Activated T-cell treated with anti-CD3 and anti-CD28 coated beads for 24 hours (primary cell): ENCODE measurements at places on chromosomes 4 and X.

- no peak for DNase-seq
Measured at GRCh38 chr4:74770226-74770910, 24.0 kb downstream of the BTC start.

GRCh38 chr4:74615411-74615810, 170.5 kb downstream of the AREG start:
- DNase-seq, result no peak

DNA sequence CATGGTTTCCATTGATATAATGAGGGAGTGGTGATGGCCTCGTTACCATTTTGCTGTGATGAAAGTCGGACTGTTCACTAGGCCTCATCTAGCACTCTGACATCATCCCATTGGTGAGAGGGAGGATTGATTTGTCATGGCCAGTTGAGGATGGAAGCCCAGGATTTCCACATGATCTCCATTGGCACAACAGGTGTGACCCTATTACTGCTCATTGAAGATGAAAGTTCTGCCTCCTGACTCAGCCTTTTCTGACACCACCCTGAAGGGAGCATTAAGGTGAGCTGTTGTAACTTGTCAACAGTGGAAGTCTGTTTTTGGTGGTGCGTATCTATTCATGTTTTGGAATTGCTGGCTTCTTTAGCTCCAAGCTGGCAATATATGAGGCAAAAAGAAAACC, 144.2 kb downstream of the PABPC4L start:
- DNase-seq, result no peak

GRCh38 chr4:14076776-14077175, 449.3 kb upstream of the BOD1L1 start:
- no peak for DNase-seq

- DNase-seq, result no peak
Measured at GRCh38 chr4:123379392-123379791, 17.2 kb upstream of the SPRY1 start.

DNA sequence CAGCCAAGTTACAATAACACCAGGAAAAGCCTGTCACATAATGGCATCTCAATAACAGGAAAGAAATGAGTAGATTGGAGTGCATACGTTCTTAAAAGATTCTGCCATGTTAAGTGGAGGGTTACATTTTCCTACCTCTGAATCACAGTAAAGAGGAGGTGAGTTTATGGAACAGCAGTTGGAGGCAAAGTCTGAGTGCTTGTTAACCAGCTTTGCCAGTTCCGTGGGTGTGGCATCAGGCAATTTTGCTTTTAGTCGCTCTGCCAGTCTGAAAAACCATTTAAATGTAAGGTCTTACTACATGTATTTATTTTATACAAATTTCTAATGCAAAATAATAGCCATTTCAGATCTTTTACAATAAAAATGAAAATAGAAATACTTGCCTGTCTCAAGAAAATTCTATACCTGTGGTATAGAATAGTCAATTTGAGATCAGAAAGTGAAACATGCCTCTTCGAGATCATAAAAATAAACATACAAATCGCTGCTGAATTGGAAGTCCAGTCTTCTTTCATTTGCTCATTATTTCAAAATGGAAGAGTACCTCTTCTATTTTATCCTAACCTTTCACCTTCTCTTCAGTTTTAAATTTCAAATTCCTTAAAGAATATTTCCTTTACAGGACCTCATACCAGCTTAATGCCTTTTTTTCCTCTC, 31.4 kb downstream of the GC start:
- no peak for DNase-seq

DNA sequence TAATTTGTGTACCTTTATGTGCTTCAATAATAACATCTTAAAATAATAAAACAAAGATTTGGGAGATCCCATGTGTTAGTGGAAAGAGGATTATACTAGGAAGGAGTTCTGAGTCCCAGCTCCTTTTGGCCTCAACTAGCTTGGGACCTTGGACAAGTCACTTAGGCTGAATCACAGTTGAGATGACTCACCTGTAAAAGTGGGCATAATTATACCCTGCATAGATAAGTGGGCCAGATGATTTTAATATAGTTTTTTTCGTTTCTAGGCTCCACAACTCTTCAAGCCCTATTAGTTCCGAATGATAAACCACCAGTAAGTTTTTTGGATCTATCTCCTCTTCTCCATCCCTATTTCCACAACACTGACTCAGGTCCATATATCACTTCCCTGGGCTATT, 131.8 kb downstream of the ENOX2 start:
- no peak for DNase-seq

GRCh38 chr4:62470020-62470419, 1269.9 kb downstream of the ADGRL3 start:
- no peak for DNase-seq

DNA sequence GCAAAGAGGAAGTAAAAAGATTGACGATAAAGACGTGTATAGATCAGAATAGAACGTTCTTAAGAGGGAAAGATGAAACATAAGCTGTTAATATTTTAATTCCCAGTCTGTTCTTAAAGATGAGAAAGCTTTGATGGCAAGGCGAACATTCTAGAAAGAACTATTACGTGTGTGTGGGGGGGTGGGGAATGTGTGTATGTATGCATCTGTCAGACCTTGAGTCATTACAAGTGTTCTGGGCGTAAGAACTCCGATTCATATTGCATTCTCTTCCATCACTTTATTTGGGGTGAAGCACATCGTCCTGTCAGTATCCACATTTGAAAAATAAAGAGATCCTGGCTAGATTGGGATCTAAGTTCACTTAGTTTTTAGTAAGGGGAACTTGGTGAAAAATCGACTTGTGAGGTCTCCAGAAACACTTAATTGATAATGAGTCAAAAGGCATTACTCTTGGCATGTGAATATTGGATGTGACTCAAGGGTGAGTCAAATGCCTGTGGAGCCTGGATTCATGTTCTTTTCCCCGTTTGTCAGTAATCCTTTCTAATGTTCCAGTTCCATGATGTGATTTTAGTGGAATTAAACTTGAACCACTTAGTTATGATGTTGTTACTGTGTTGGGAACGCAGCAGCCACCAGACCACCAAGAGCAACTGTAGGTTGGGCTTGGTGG, 3.1 kb downstream of the SMS start:
- DNase-seq, result no peak

DNA sequence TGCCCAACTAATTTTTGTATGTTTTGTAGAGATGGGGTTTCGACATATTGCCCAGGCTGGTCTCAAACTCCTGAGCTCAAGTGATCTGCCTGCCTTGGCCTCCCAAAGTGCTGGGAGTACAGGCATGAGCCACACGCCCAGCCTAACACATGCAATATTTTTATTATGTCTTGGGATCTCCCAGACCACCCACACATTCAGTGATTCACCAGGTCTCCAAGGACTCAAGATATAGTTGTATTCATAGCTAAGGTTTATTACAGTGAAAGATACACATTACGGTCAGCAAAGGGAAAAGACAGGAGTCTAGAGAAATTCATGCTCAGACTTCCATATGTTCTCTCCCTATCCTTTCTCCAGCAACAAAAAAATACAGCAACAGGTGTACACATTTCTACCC, 25.5 kb upstream of the FAM120C start:
- DNase-seq, result no peak

- no peak for DNase-seq
Measured at GRCh38 chrX:39841604-39842003, 256.2 kb downstream of the BCOR start.

- no peak for DNase-seq
Measured at GRCh38 chr4:122224348-122224747, 72.2 kb downstream of the BLTP1 start.

DNA sequence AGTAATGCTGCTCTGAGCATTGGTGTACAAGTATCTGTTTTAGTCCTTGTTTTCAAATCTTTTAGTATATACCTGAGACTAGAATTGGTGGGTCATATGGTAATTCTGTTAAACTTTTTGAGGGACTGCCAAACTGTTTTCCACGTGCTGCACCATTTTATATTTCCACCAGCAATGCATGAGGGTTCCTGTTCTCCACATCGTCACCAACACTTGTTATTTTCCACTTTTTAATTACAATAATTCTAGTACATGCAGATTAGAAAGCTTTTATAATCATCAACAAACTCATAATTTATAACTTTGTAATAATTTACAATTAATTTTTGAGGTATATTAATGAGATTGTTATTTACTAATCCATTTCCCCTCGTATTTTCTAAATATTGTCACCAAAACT, 79.4 kb downstream of the CEP135 start:
- DNase-seq, result no peak

GRCh38 chrX:68115371-68115770, 317.9 kb downstream of the OPHN1 start:
- no peak for DNase-seq

GRCh38 chr4:41396214-41396613, 139.5 kb downstream of the UCHL1 start:
- DNase-seq, result no peak

DNA sequence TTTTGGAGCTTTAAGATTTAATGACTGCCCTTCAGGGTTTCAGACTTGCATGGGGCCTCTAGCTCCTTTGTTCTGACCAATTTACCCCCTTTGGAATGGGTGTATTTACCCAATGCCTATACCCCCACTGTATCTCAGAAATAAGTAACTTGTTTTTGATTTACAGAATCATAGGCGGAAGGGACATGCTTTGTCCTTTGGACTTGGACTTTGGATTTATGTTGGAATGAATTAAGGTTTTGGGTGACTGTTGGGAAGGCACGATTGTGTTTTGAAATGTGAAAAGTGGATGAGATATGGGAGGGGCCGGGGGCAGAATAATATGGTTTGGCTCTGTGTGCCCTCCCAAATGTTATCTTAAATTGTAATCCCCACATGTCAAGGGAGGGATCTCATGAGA, 1824.7 kb downstream of the PCDH7 start:
- DNase-seq, result no peak

DNA sequence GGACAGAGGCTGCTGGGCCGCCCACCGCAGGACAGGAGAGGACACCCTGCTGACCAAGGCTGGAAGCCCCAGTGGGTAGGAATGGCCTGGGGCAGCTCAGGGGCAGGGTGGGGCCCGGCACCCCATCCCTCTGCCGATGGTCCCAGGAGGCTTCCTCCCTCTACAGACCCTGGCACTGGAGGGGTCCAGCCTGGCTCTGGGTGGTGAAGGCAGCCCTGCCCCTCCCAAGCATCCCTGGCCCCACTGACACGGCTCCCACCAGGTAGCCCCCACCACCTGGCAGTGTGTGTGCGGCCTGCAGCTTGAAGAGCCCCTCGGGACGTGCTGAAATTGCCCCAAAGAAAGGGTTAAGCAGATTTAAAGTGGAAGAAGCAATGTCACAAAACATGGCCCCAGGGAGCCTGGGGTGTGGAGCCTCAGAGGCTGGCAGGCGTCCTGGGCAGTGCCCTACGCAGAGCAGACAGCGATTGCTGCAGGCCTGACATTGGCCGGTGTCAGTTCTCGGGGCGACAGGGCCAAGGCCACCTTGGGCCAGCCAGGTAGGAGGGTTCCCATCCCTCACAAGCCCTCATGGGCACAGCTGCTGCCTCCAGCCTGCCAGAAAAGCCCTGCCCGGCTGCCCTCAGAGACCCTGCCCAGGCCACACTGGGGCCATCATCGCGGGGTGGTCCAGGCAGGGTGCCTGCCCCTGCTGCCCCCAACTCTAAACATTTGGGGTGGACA, 80.5 kb downstream of the FAM53A start:
- DNase-seq, result no peak

GRCh38 chrX:35617836-35618235, 180.3 kb upstream of the MAGEB16 start:
- no peak for DNase-seq

DNA sequence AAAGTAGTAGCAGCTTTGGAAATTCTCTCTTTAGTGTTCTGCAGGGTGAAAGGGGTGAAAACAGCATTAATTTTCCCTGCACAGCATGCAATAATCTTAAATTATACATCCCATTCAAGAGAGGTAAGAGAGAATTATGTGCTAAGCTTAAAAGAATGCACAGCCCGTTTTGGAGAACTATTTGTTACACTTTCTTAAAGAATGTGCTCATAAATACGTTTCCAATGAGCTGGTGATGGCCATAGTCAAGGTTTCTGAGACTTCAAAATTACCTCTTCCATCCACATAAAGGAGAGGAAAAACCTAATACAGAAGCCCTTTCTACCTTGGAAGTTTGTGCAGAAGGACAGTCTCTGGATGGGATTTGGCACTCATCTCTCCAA, 766.7 kb upstream of the TENM3 start:
- DNase-seq, result no peak

GRCh38 chr4:72442147-72442546, 126.9 kb downstream of the ADAMTS3 start:
- DNase-seq, result no peak

DNA sequence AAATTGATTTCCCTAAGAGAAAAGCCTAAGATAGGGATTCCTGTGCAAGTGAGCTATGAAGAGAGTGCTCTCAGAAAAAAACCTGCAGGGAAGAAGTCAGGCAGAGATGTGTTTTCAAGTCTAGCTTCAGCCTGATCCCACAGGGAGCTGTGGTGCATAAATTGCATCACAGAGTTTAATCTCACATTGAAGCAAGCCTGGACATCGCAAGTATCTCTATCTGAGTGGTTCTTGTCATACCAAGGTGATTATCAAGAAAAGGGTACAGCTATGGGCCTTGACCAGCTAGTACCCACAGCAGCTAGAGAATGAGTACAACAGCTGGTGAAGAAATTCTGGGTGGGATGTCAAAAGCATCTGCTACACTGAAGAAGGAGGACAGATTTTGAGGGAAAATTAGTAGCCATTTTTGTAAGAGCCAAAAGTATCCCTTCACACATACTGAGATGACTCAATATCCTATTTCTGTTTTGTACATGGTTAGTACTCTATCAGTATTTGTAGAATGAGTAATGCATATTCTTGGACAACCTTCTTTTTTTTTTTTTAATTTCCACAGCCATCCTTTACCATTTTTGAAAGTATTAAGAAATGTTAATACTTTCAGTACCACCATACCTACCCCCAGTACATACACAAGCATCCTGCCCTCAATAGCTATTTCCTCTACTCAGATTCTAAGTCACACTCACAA, 708.9 kb downstream of the IL1RAPL1 start:
- no peak for DNase-seq

GRCh38 chr4:1532549-1533395, 126.5 kb upstream of the NKX1-1 start:
- DNase-seq, result no peak

GRCh38 chr4:87092389-87093141, 127.9 kb downstream of the KLHL8 start:
- no peak for DNase-seq

DNA sequence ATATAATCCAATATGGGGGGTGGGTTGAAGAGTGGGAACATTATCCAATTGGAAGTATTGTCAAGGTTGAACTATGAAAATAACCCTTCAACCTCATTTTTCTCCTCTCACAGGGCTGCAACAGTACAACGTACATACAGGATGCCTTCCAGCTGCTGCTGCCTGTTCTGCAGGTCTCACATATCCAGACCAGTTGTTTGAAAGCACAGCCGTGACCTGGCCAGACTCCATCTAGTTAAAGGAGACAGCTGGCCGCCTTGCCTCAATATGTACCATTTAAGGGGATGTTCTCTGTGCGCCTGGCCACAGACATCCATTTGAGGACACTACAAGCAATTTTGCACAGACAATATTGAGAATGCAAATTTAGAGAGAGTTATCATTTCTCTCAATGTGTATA, 75.7 kb downstream of the FAM114A1 start:
- DNase-seq, result no peak

- DNase-seq, result no peak
Measured at GRCh38 chr4:26032142-26032541, 118.1 kb downstream of the SMIM20 start.
